ENCODE measurements at places on chromosomes 3 and 15. TPM values are rescaled to one million over a fixed set of nuclear protein-coding genes. Genes with fewer than 3 reads are reported as not detected.

The C3orf62 gene
- total RNA-seq, result 2.0 TPM

GRCh38 chr3:195173657-195174056 is 97.3 kb downstream of the XXYLT1 start:
- DNase-seq, result no peak

- DNase-seq, result no peak
Observed at GRCh38 chr15:81302701-81303109, 21.2 kb downstream of the STARD5 start.

The PLSCR5 gene
- not detected for total RNA-seq

The GNAT1 gene
- total RNA-seq, result not detected

The ZBTB47 gene
- 4.4 TPM for total RNA-seq

The GOLGA6L7 gene
- not detected for total RNA-seq

The PHC3 gene
- total RNA-seq, result 49.2 TPM
